ENCODE measurements at places on chromosomes 3 and 15.

DNA sequence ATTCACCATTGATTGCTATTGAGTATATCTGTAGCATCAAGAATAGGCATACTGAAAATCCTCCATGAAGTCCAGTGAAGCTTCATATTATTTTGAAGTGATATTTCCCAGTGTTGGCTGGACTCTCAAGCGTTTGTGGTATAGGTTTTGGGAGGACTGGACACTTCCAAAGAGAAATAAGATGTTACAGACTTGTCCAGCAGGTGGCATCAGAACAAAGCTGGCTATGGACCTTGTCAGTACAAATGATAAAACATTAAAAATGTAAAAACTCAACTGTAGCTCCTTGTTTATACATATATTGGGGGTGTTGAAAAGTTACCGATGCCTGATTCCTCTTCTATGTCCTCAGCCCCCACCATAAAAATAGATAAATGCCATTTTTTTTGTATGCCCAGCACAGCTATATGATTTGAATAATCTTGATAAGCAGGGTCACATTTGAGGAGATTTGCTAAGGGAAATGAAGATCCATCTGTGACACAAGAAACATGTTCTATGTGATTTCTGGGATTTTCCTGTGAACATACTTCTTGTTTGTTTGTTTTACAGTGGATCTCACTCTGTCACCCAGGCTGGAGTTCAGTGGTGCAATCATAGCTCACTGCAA is 54.5 kb upstream of the GOLGA6B start:
- no peaks in the 10 kb centered on the region for H3K36me3 ChIP-seq
- DNase-seq = peak; percentile 56
- H3K4me3 ChIP-seq = no peak overlapping the region
- H3K4me1 ChIP-seq = no peaks in the 10 kb centered on the region

DNA sequence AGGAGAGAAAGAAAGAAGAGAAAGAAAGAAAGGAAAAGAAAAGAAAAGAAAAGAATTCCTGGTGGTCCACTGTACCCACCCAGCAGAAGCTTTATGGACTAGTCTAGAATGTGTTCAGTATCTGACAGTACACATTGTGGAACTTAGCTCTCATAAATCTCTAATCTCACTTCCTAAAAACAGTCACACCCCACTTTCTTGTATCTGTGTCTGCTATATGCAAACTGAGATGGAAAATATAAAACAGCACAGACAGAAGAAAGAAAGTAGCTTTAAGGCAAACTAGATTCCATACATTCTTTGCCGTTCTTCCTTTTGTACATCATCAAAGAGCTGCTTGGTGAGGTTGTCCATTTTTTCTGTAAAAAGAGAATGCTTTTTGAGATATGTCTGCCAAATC is 41.1 kb upstream of the GNB5 start:
- H3K4me3 ChIP-seq = no peak overlapping the region
- H3K36me3 ChIP-seq = peaks cover 21% of the 10 kb centered on the region
- H3K27me3 ChIP-seq = no peaks in the 10 kb centered on the region
- no peak overlapping the region for H3K27ac ChIP-seq
- no peaks in the 10 kb centered on the region for H3K4me1 ChIP-seq

DNA sequence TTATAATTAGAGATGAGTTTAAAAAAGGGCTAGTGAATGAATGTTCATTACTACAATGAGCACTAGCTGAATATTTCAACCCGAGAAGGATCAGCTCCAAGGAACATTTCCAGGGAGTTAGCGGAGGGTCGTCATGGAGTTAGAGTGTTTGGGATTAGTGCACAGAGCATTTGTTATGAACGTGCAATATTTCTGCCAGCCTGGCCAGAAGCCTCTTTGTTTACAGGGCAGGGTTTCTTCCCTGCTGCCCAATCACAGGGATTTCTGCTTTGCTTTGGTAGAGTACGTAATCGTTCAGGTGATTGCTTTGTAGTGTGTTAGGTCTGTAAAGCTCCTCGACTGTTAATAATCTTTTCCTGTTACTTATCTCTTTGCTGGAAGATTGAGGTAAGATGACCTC is 5.9 kb downstream of the CGNL1 start:
- no peak overlapping the region for H3K4me3 ChIP-seq
- H3K4me1 ChIP-seq = peaks cover 14% of the 10 kb centered on the region
- no peaks in the 10 kb centered on the region for H3K27me3 ChIP-seq
- DNase-seq = no peak

- H3K27ac ChIP-seq = no peak overlapping the region
- peaks cover 35% of the 10 kb centered on the region for H3K4me1 ChIP-seq
- no peaks in the 10 kb centered on the region for H3K27me3 ChIP-seq
- no peak overlapping the region for H3K4me3 ChIP-seq
- DNase-seq = no peak
- H3K36me3 ChIP-seq = peaks cover 27% of the 10 kb centered on the region
Observed at GRCh38 chr15:64633332-64633731, 142.1 kb downstream of the RBPMS2 start.

GRCh38 chr3:20280257-20280656 is 94.3 kb upstream of the SGO1 start:
- no peaks in the 10 kb centered on the region for H3K4me1 ChIP-seq
- H3K36me3 ChIP-seq = no peaks in the 10 kb centered on the region
- H3K27ac ChIP-seq = no peak overlapping the region
- no peaks in the 10 kb centered on the region for H3K27me3 ChIP-seq

DNA sequence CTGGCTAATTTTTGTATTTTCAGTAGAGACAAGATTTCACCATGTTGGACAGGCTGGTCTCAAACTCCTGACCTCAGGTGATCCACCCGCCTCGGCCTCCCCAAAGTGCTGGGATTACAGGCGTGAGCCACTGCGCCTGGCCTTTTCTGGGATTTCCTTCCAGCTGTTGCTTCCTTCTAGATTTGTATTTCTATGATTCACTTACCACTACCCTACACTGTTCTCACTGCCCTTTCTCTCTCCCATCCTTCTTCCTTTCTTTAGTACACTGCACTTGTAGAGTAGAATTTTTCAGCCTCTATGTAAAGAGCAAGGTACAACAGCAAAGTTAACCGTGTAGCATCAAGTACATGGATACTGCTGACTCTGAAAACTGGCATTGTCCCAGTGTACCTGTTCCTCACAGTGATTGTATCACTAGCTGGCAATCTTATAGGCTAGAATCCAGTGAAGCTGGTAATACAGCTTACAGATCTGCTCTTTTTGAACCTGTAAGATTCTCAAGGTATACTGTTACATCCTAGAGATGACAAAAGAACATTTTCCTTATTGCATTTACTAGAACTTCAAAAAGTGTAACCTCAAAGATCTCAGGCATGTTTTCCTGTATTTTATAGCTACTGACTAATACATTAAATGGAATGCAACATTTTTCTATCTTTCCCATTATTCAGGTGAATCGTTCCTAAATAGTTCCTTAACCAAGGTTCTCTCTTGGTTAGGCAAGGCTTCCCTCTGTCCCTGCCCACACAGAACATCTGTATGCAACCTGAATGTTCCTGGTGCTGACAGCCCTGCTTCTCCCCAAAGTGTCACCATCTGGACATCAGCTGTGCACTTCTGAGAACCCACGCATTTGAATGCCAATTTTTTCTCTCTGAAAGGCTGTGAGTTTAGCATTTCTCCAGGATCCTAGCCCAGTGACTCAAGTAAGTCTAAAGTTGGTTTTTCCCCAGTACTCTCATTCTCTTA is 74.1 kb upstream of the RAP2B start:
- H3K27ac ChIP-seq = no peak overlapping the region
- H3K4me3 ChIP-seq = no peak overlapping the region
- H3K27me3 ChIP-seq = no peaks in the 10 kb centered on the region
- peaks cover 57% of the 10 kb centered on the region for H3K4me1 ChIP-seq

GRCh38 chr3:119352034-119352609 is 57.9 kb downstream of the ARHGAP31 start:
- no peaks in the 10 kb centered on the region for H3K36me3 ChIP-seq
- no peak for DNase-seq
- no peak overlapping the region for H3K4me3 ChIP-seq
- H3K4me1 ChIP-seq = peaks cover 15% of the 10 kb centered on the region
- no peak overlapping the region for H3K27ac ChIP-seq

DNA sequence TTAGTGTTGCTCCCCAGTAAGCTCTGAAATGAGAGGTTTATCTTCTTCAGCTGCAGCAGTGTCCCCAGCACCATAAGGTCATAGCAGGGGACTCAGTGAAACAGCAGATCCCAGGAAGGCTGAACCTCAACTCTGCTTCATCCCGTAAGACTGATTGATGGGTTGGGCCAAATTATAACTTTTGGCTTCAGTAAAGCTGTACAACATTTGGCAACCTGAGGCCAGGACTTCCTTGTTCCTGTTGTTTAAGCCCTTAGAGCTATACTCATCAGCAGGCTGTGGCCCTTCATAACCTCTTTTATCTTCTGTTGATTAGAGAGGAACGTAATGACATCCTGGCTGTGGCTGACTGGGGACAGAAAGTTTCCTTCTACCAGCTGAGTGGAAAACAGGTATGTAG is 29.0 kb downstream of the IFT122 start:
- H3K27ac ChIP-seq = no peak overlapping the region
- no peaks in the 10 kb centered on the region for H3K4me1 ChIP-seq
- no peak overlapping the region for H3K4me3 ChIP-seq
- DNase-seq = no peak
- H3K36me3 ChIP-seq = no peaks in the 10 kb centered on the region
- H3K27me3 ChIP-seq = no peaks in the 10 kb centered on the region

- no peaks in the 10 kb centered on the region for H3K36me3 ChIP-seq
- no peak overlapping the region for H3K4me3 ChIP-seq
- H3K27ac ChIP-seq = no peak overlapping the region
- no peaks in the 10 kb centered on the region for H3K27me3 ChIP-seq
Observed at GRCh38 chr3:106824856-106825255, 552.4 kb upstream of the CCDC54 start.

DNA sequence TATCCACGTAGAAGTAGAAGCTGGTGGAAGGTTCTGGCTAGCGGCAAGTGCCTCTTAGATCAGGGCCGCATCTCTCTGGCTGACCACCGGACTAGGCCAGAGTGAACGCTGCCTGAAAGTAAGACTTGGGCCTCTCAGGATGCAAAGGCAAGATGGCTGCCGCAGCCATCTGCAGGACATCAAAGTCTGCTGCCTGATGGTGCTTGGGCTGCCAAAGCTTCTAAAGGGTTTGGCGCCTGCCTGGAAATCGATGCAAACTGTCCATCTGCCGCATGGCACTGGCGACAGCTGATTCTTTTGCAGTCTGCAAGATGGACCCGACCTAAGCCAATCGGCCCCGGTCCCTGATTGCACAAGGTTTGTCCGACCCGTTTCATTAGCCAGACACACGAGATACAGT is 196.7 kb upstream of the TBC1D5 start:
- DNase-seq = no peak
- no peaks in the 10 kb centered on the region for H3K36me3 ChIP-seq
- no peak overlapping the region for H3K4me3 ChIP-seq
- no peaks in the 10 kb centered on the region for H3K27me3 ChIP-seq
- H3K27ac ChIP-seq = no peak overlapping the region

DNA sequence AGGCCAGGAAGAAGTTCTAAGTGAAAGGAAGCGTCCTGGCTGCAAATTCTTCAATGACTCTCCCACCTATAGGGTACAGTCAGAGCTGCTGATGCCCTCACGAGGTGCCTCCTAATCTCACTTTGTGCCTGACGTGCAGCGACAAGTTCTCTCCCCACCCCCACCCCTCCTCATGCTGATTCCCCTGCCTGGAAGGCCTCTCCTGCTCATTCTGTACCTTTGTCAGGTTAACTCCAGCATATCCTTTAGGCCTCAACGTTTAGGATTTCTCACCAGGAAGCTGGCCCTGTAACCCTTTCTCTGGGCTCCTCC is 25.0 kb downstream of the SLC12A8 start:
- H3K4me3 ChIP-seq = no peak overlapping the region
- H3K27ac ChIP-seq = no peak overlapping the region
- H3K27me3 ChIP-seq = no peaks in the 10 kb centered on the region

GRCh38 chr3:8575364-8576104 is 69.1 kb downstream of the SSUH2 start:
- no peak overlapping the region for H3K4me3 ChIP-seq
- no peaks in the 10 kb centered on the region for H3K27me3 ChIP-seq
- peaks cover 17% of the 10 kb centered on the region for H3K36me3 ChIP-seq
- H3K27ac ChIP-seq = no peak overlapping the region
- no peaks in the 10 kb centered on the region for H3K4me1 ChIP-seq

DNA sequence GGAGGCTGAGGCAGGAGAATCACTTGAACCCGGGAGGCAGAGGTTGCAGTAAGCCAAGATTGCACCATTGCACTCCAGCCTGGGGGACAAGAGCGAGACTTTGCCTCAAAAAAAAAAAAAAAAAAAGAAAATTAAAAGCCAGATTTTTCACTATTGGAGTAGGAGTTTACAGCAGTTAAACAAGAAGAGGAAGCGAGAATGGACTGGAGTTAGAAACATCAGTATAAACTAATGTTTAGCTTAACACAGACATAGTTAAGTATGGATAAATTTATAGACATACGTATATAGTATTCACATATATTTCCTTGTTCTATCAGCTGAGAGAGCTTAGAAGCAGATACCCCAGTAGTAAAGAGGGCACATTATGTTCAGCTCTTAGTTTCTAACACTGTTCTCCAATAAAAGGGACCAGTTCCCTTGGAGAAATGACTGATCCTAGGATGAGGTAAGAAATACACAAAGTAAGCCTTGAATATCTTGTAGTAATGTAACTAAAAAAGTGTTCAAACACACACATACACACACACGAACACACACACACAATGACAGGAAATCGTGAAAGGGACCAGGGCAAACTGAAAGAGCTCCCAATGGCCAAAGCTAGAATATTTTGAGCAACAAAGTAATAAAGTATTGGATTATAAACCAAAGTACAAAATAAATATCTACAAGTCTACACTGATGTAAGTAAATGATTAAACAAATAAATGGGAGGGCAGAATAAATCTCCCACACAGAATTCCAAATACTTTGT is 25.1 kb downstream of the PIK3CB start:
- H3K27me3 ChIP-seq = no peaks in the 10 kb centered on the region
- peaks cover 11% of the 10 kb centered on the region for H3K4me1 ChIP-seq
- DNase-seq = no peak
- no peak overlapping the region for H3K27ac ChIP-seq
- no peaks in the 10 kb centered on the region for H3K36me3 ChIP-seq

GRCh38 chr15:68317281-68318007 is 39.9 kb downstream of the FEM1B start:
- H3K27ac ChIP-seq = no peak overlapping the region
- H3K27me3 ChIP-seq = peaks cover 99% of the 10 kb centered on the region
- H3K4me3 ChIP-seq = no peak overlapping the region
- no peaks in the 10 kb centered on the region for H3K4me1 ChIP-seq

GRCh38 chr3:176633511-176633910 is 563.8 kb downstream of the TBL1XR1 start:
- no peaks in the 10 kb centered on the region for H3K36me3 ChIP-seq
- peak; percentile 17 for DNase-seq
- H3K4me1 ChIP-seq = no peaks in the 10 kb centered on the region

DNA sequence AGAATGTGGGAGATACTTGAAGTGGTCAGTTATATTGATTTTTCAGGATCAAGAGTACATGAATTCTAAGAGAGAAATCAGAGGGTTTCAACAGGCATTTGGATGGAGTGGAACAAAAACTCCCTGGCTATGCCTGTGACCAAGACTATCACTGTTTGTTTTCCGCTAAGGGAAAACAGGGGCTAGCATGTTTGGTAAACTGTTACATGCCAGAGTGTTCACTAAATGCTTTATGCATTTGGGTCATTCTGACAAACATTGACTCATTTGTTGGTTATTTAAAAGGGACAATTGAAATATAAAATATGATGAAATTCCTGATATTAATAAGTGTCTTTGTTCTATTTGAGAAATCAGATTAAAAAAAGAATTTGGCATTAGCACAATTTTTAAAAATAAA is 603.9 kb upstream of the KCNMB2 start:
- H3K27ac ChIP-seq = no peak overlapping the region
- no peaks in the 10 kb centered on the region for H3K27me3 ChIP-seq
- peaks cover 7% of the 10 kb centered on the region for H3K36me3 ChIP-seq
- peaks cover 66% of the 10 kb centered on the region for H3K4me1 ChIP-seq
